ENCODE measurements at places on chromosomes 12 and 14.
A peak's percentile ranks its signal among the peaks of the same experiment; 100 is the strongest.

- DNase-seq = peak; percentile 11
Observed at GRCh38 chr12:124188561-124189405, 106.1 kb upstream of the RFLNA start.

DNA sequence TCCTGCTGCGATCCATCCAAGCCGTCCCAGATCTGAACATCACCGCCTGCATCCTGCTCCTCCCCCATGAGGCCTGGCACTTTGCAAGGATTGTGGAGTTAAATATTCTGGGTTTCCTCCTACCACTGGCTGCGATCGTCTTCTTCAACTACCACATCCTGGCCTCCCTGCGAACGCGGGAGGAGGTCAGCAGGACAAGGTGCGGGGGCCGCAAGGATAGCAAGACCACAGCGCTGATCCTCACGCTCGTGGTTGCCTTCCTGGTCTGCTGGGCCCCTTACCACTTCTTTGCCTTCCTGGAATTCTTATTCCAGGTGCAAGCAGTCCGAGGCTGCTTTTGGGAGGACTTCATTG is 8.2 kb downstream of the BDKRB1 start:
- DNase-seq = no peak

GRCh38 chr12:131860472-131861260 is 32.5 kb downstream of the MMP17 start:
- peak; percentile 45 for DNase-seq

DNA sequence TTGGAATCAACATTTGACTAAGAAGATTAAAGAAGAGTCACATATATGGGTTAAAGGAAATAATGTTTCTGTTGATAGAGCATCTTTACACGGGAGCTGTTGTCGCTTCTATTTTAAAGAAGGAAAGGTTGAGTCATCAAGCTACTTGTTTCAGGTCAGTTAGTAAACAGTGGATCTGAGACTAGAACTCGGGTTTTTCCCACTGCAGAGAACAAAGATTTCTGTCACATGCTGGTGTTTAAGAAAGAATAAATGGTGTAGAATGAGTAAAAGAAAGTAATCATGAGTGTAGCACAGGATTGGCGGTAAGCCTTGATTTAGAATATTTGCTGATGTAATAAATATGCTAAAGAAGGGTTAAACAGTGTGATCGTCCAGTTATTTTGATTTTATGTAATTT is 455.5 kb downstream of the AEBP2 start:
- DNase-seq = no peak
